Stimulated activated CD8-positive, alpha-beta memory T cell treated with anti-CD3 and anti-CD28 coated beads, Interleukin-4, amount 100 ng/mL, for 24 hours (primary cell): ENCODE measurements at places on chromosomes 5 and 9.

GRCh38 chr9:109369285-109369684 lies 48.4 kb upstream of the EPB41L4B start:
- no peak for DNase-seq

DNA sequence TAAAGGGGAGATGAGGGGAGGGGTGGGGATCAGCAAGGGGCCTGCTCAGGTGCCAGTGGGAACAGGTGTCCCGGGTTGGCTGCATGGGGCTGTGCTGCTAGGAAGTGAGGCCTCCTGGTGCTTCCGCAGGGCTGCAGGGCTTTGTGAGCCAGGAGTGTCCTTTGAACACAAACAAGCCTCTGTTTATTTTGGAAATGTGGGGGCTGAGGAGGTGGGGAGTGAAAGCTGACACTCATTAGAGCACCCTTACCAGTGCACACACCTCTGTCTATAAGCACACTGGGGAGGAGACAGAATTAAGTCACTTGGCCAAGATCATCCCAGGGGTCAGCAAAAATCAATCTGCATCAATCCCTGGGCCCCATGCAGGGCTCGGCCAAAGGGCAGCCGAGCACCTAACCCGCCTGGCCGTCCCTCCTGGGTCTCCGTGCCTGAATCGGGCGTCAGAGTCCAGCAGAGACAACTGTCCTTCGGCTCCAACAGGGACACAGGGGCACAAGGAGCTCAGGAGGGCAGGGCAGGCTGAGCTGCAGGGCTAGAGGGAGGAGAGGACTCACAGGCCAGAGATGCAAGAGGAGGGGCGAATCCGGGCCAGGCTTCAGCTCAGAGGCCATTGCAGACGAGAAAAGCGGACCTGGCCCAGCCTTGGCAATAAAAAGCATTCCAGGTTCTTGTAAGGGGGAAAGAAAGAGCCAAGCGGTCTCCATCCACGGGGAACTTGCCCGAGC lies 99.8 kb downstream of the VAV2 start:
- DNase-seq, result no peak

GRCh38 chr5:60896991-60897390 lies 47.9 kb downstream of the ERCC8 start:
- DNase-seq, result no peak

- DNase-seq, result no peak
Observed at GRCh38 chr9:78295177-78295575, 1.7 kb upstream of the PSAT1 start.

GRCh38 chr9:102768002-102768401 lies 227.1 kb upstream of the CYLC2 start:
- no peak for DNase-seq

GRCh38 chr5:32173267-32174010 lies 680 bp downstream of the GOLPH3 start:
- no peak for DNase-seq

DNA sequence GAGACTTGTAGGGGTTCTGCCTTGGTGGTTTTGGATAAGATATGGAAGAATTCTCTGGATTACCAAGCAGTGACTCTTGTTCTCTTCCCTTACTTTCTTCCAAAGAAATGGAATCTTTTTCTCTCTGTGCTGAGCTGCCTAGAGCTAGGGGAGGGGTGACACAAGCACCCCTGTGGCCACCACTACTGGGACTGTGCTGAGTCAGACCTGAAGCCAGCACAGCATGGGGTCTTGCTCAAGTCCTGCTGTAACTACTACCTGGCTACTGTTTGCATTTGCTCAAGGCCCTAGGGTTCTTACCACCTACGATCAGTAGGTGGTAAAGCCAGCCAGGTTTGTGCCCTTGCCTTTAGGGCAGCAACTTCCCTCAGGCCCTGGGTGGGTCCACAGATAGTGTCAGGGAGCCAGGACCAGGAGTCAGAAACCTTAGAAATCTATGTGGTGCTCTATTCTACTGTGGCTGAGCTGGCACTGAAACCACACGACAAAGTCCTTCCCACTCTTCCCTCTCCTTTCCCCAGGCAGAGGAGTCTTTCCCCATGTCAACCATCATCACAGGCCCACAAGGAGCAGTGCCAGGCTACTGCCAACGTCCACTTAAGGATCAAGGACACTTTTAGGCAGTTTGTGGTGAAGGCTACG lies 53.8 kb downstream of the SREK1 start:
- DNase-seq, result no peak

DNA sequence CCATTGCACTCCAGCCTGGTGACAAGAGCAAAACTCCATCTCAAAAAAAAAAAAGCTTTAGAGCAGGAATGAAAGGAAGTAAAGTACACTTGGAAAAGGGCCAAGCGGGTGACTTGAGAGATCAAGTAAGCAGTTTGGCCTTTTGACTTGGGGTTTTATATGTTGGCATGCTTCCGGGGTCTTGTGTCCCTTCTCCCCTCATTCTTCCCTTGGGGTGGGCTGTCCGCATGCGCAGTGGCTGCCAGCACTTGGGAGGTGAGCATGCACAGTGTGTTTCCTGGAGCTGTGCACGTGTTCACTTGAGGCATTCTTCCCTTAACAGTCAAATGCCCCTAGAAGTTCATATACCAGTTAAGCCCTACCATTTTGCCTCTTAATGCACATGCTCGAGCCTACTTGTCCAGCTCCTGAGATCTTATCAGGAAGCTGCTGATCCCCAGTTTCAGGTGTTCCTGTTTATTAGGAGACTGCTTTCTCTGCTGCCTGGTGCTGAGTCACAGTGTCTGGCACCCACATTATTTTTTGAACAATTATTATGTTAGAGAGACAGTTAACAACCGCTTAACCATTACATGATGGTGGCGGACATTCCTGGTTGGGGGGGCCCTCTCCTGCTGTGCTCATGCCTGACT lies 32.6 kb upstream of the PRRC2B start:
- DNase-seq, result peak; percentile 22

- DNase-seq, result no peak
Observed at GRCh38 chr5:36360307-36360706, 58.6 kb upstream of the RANBP3L start.

DNA sequence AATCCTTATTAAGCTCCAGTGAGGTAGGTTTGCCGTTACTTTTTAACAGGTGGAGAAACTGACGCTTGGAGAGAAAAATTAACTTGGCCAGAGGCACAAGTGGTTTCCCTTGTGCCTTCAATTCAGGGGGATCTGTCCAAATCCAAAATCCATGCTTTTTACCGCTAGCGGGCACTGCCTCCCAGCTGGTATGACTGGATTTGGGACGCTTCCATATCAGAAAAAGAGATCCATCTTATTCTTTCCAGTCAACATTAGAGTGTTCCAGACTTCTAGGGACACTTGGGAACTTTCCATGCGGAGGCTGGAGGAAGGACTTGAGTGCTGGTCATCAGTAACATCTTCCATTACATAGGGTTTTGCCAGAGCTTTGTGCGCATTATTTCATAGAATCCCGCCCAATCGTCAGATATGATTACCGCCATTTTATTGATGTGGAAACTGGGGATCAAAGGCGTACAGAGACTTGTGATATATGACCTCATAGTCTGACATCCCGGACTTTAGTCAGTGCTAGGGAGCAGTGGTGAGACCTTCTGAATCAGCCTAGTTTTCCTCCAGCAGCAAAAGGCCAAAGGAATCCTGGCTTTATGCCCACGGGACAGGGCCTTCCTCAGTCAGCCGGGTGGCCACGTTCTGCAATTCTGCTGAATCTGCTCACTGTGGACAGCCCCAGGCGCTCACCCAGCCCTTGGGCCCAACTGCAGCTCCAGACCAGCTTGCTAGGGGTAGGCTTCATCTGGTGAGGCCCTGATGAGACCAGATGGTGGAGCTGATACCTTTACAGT lies 1.1 kb upstream of the GNPDA1 start:
- DNase-seq, result no peak

- DNase-seq, result no peak
Observed at GRCh38 chr9:14412775-14413174, 98.8 kb upstream of the NFIB start.

DNA sequence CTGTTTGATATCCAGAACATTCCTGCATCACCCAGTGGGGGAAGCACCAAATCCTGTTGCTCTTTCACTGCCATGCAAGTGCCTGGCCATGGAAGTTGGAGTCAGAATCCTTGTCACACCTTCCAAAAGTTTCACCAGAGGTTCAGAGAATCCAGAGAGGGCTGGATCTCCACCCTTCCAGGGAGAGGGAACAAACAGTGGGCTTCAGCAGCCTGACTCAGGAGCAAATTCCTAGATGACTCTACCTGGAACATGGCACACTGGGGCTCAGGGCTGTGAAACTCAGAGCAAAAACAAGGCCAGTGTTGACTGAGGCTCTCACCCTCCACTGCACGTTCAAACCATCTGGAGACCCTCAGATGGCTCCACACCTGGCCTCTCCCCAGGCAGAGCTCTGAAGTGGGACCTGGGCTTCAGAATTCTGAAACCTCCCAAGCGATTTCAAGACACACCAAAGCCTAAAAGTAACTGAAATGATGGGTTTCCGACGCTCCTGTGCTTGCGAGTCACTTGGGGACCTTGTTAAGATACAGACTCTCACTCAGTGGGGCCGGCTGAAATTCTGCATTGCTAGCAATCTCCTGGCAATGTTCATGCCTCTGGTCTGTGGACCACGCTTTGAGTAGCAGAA lies 205.9 kb downstream of the AUH start:
- no peak for DNase-seq

DNA sequence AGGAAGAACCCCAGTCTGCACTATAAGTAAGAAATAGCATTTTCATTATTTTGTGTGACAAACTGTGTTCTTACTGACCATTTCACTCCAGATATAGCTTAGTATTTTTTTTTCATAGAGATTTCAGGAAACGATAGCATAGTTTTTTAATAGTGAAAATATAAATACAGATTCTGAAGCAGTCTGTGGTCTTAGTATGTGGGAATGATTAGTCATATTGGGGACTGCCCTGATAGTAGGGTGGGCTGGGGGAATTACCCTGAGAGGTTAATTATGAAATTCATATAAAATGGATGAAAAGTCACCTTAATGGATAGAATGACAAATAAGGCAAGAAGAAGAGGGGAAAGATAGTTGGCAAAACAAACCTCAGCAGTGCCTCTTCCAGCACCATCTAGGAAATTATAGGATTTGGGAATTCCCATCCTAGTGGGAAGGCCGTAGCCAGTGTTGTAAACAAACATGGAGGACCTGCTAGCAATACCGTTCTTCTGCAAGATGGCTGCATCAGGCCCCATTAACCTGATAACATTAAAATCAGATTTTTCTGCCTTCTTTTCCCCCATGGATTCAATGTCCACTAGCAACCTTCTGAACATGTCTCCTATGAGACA lies 23.7 kb upstream of the NR3C1 start:
- no peak for DNase-seq

GRCh38 chr5:38292228-38292627 lies 33.9 kb downstream of the EGFLAM start:
- no peak for DNase-seq

DNA sequence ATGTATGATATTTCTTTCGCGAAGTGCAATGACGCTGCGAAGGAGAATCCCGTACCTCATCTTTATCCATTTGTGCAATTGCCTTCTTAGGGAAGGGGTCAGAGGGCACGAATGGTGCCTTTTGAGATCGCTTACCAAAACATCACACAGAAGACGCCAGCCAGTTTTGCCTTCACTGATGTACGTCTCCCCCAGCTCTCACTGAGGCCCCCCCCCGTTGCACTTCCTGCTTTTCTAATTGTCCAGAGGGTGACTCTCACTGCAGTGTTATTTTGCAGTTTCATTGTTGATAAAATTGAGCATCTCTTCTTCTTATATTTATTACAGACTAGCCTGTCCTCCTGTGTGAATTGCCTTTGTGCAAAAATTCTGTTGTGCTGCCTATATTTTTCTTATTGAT lies 39.0 kb upstream of the CACNA1B start:
- DNase-seq, result no peak

DNA sequence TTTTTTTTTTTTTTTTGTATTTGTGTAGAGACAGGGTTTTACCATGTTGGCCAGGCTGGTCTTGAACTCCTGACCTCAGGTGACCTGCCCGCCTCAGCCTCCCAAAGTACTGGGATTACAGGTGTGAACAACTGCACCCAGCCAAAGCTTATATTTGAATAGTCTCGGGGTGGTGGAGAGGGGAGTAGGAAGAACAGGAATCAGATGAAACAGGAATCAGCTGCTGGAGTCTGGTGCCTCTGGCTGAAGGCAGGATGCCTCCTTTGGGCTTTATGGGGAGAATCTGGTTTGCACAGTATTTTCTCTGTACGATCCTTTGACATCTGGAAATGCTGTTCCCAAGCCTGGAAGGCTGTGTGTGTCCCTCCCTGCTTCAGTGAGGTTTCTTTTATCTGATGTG lies 10.9 kb downstream of the C5orf52 start:
- DNase-seq, result no peak

- DNase-seq, result no peak
Observed at GRCh38 chr5:56456002-56456401, 222.9 kb upstream of the ANKRD55 start.

- no peak for DNase-seq
Observed at GRCh38 chr5:148910686-148911361, 84.4 kb downstream of the ADRB2 start.

DNA sequence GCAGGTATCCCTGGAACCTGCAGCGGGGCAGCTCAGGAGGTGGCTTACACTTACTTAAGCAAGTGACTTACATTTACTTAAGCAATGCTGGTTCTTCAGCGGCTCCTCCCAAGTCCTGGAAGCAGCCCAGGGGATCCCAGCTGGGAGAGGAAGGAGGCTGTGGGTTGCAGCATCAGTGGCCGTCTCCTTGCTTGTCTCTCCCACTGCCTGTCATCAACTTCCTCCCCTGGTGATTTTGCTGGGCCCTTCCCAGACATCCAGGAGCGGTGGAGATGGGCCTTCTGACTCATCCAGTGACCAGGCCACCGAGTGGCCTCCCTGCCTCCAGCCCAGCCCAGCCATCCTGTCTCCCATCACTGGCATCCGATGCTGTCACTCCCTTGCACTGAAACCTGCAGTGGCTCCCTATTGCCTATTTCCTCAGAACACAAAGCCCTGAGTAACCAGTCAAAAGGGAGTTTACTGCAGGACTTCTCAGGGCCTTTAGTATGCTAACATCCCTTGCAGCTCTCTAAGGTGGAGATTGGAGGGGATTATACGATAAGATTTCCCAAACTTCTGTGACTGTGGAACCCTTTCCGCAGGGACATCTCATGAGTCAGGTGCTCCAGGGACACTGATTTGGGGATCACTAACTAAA lies 155.9 kb upstream of the PHYKPL start:
- no peak for DNase-seq

DNA sequence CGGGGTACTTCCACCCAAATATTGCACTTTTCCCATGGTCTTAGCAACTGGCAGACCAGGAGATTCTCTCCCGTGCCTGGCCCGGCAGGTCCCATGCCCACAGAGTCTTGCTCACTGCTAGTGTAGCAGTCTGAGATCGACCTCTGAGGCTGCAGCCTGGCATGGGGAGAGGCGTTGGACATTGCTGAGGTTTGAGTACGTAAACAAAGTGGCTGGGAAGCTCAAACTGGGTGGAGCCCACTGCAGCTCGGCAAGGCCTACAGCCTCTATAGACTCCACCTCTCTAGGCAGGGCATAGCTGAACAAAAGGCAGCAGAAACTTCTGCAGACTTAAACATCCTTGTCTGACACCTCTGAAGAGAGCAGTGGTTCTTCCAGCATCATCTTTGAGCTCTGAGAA lies 40.1 kb upstream of the EBF1 start:
- no peak for DNase-seq

DNA sequence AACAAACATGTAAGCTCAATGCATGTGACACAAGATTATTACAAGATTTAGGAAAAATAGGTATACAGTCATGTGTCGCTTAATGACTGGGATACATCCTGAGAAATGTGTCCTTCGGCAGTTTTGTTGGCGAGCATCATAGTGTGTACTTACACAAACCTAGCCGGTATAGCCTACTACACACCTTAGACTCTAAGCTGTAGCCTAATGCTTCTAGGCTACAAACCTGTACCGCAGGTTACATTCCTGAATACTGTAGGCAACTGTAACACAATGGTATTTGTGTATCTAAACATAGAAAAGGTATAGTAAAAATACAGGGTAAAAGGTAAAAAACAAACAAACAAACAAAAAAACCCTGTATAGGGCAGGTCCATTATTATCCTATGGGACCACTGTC lies 27.7 kb downstream of the MSX2 start:
- no peak for DNase-seq
